ENCODE measurements at places on chromosomes 12 and 14. TPM values are rescaled to one million over a fixed set of nuclear protein-coding genes. Genes with fewer than 3 reads are reported as not detected.

DNA sequence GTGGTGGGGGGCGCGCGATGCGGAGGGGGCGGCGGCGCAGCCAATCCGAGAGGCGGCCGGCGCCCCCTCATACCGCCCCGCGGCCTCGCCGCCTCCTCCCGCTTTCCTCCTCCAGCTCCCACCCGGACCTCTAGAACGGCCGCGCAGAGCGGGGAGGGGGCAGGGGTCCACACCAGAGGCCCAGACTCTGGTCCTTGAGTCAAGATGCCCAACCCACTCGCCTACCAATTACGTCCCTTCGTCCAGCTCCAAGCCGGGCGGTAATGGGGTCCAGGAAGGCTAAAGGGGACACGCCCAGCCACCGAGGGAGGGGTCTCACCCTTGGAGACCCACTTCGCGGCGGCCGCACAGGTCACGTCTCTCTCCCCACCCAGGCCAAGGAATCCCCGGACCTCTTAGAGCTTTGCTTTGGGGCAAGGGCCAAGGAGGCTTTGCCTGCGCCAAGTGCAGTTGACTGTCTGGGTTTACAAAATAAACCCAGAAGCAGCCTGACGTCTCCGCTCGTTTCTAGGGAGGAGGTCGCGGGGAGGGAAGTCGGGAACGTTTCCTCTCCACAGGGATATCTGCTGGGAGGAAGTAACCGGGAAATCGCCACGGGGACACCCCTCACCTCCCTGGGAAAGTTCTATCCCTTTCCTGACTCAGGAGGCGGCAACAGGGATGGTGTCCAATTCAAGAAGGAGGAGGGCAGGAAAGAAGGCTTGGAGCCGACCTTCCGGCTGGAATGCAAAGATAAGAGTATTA, 394 bp upstream of the AMIGO2 start:
- no peak for DNase-seq

GRCh38 chr12:76084863-76085519, 506 bp upstream of the NAP1L1 start:
- no peak for DNase-seq

- DNase-seq = no peak
Measured at GRCh38 chr12:130780880-130781575, 58.0 kb downstream of the STX2 start.

DNA sequence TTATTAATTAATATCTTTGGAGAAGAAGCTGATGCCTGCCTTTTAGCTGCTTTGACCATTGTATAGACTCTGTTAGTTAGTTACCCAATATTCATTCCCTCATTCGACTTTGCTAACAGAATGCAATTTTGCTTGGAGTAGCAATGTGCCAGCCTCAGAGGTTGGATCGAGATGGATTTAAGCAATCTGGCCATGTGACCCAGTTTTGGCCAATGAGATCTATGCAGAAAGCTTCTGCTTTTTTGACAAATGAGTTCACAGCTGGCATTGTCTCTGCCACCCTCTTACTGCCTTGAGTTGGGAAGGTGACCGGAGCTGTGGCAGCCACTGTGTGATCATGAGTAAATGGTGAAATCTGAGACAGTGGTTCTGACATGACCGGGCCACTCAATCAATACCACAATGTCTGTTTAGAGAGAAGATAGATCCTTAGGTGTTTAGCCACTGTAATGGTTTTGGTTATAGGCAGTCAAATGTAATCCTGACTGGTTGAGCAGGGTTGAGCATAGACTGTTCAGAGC, 74.9 kb upstream of the MED13L start:
- DNase-seq = no peak

GRCh38 chr12:67651132-67651695, 2.7 kb downstream of the DYRK2 start:
- DNase-seq = no peak

DNA sequence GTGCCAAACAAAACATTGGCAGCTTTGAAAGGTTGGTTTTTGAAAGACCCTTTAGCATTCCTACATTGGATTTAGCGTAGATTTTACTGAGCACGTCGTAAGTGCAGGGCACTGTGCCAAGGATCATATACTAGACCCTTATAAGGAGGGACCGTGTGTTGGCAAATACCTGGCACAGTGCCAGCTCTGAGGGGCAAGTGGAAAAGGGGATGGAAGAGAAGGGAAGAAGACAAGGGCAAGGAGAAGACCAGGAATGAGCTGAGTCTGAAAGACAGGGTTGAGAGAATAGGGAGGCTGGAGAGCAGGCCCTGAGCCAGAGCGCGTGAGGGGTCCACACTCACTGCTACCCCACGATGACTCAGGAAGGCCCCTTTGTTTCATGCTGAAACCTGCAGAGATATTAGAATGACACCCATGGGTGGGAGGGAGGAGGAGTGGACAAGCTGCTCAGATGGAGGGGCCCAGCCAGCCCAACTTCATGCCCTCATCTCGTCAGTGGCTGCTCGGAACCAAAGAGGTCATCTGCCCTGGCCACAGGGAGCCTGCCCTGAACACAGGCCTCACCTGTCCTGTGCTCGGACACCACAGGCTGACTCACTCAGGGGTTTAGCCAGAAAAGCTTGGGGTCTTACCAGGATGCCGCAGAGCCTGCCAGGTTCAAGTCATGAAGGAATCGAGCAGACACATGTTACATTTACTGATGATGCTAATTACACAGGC, 25.0 kb downstream of the RAB35 start:
- DNase-seq = no peak

GRCh38 chr12:88781909-88782308, 201.6 kb upstream of the KITLG start:
- no peak for DNase-seq

GRCh38 chr14:95701846-95702221, 12.1 kb downstream of the TCL1A start:
- DNase-seq = peak; percentile 58

- DNase-seq = no peak
Measured at GRCh38 chr12:122058549-122059149, 19.9 kb upstream of the MLXIP start.

DNA sequence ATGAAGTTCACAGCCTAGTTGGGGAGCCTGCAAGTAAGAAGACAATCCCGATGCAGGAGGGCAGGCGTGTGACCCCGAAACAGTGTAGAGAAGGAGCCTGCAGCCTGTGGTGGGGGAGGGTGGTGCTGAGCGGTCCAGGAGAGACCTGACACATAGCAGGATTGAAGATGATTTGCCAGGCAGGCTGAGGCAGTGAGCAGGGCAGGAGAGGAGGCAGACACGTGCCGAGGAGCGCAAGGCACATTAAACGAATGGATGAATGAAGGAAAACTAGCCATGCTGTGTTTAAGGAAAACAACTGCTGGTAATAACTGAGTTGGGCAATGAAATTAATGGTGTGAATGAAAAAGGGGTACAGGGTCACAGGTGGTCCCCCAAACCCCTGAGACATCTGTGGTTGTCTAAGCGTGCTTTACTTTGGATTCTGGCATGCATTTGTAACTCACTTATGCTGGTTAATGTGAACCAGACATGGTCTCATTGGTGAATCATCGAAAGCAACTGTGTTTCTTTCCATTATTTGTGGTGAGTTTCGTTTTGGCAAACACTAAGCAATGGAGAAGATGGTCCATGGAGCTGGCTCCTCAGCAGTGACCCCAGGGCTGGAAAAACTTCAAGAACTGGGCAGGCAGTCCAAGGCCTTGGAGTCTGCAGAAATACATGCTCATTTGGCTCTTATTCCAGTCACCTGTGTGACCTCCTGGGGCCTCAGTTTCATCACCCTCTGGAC, 96.9 kb upstream of the EVL start:
- DNase-seq = no peak

- DNase-seq = no peak
Measured at GRCh38 chr12:3565985-3566384, 75.0 kb downstream of the PRMT8 start.

DNA sequence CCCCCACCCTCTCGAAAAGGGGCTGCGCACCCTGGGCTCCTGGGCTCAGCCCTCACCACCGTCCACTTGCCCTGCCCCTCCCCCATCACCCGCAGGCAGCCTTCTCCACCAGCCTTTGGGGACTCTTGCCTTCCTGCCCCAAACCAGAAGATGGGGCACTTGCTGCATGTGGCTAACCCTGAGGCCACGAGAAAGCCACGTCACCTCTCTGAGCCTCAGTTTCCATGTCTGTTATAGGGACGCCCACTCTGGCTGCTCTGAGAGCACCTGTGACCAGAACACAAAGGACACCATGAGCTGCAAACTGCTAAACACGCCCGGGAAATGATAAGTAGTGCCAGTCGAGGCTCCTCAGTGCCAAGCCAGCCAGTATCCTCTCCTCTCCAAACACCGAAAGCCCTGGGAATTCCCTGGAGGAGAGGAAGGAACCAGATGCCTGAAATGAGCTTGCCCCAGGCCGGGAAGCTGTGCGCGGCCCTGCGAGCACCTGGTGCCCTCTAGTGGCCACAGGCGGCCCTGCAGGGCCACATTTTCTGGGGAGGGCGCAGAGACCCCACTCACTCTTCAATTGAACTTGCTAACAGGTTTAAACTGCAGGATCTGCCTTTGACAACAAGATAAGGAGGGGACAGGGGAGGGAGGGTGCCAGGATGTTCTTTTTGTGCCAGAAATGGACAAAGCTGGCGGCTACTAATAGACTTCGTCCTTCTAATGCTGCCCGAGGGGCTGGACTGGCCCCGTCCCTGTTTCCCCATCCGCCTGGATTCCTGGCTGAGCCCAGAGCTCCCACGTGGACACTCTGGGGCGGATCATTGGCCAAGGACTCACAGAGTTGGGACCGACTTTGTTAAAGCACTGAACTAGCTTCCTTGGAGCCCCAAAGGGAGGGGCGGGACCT, 10.2 kb upstream of the SERPINA9 start:
- peak; percentile 40 for DNase-seq

GRCh38 chr12:112450725-112451124, 32.0 kb downstream of the PTPN11 start:
- no peak for DNase-seq

GRCh38 chr12:128326406-128326805, 59.4 kb downstream of the TMEM132C start:
- DNase-seq = no peak

DNA sequence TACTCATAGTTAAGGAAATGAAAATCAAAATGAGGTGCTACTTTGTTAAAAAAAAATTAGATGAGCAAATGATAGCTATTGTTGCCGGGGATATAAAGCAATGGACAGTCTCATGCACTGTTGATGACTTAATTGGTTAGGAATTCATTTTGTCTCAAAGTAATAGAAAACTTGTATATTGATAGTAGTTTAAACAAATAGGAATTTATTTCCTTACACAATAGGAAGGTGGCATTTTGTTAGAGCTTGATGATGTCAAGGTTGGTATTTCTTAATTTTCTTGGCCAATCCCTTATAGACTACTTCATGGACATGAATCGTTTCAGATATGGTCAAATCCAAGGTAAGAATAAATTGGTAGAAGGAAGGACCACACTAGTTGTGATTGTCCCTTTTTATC, 7.8 kb downstream of the PRPF39 start:
- no peak for DNase-seq

DNA sequence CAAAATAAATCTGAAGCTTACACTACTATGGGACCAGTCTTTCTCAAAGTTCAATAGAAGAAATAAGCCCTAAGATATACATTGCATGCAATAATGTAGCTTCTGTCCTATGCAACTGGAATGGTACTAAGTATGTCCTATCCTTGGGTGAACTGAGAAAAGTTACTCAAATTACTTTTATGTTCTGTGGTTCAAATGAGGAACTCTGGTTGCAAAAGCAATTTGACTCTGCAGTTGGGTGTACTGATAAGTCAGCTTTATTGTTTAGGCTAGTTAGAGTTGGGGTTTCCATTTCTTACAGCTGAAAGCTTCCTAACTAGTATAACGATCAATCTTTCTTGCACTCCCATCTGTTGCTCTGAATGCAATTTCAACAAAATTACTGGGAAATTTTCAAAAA, 29.2 kb downstream of the GPR135 start:
- DNase-seq = no peak

- no peak for DNase-seq
Measured at GRCh38 chr12:56803750-56804149, 40.6 kb downstream of the HSD17B6 start.

GRCh38 chr12:53756300-53757100, 4.7 kb upstream of the CISTR start:
- DNase-seq = no peak

- DNase-seq = no peak
Measured at GRCh38 chr12:94988471-94988870, 15.0 kb downstream of the NDUFA12 start.

DNA sequence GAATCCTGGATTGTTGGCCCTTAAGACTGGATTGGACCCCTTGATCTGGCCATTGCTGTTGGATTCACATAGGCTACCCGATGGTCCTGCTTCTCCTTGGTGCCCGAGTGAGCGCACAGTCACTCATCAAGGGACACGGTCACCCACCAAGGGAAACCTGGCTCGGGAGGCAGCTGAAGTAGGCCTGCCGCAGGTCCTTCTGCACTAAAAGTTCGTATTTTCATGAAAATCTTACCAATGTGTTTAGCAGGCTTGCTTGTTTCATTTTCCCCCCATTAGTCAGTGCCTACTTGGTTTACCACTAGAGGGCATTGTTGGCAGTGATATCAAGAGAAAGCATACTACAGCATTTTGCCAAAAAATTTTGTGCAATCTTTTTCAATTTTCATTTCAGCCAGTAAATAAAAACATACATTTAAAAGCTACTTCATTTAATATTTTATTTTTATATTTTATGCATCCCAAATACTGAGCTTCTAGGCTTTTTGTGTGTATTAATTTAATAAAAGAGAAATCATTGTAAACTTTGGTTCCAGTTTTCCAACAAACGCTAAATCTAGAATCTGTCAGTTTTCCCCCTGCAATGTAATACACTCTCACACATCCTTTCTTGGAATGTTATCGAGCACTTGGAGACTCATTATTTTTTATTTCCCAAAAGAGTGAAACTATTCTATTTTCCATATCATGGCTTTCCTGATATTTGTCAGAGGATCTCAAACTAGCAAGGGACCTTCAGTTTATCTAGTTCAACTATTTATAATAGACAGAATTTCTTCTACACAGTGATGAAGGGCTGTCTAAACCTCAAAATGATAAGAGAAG, 116.7 kb downstream of the LMNTD1 start:
- peak; percentile 61 for DNase-seq

- peak; percentile 69 for DNase-seq
Measured at GRCh38 chr12:12704593-12705230, 8.7 kb upstream of the GPR19 start.

- DNase-seq = no peak
Measured at GRCh38 chr14:73771848-73772638, 57.9 kb upstream of the PNMA1 start.

Gene IGFBP6
- polyA plus RNA-seq = 24.2 TPM

Gene TAS2R8
- polyA plus RNA-seq = not detected

Gene LRP1-AS
- polyA plus RNA-seq = not detected

Gene AMIGO2
- 36.4 TPM for polyA plus RNA-seq

Gene CPNE6
- polyA plus RNA-seq = not detected

Gene SIRT4
- polyA plus RNA-seq = 3.6 TPM

Gene VPS29
- polyA plus RNA-seq = 142 TPM

Gene CCDC175
- 0.43 TPM for polyA plus RNA-seq

Gene IFI27
- 15.4 TPM for polyA plus RNA-seq

Gene NKX2-1
- polyA plus RNA-seq = not detected

Gene LAG3
- 2.1 TPM for polyA plus RNA-seq

Gene EMC9
- 18.4 TPM for polyA plus RNA-seq
